ENCODE measurements at places on chromosomes 4 and X.

DNA sequence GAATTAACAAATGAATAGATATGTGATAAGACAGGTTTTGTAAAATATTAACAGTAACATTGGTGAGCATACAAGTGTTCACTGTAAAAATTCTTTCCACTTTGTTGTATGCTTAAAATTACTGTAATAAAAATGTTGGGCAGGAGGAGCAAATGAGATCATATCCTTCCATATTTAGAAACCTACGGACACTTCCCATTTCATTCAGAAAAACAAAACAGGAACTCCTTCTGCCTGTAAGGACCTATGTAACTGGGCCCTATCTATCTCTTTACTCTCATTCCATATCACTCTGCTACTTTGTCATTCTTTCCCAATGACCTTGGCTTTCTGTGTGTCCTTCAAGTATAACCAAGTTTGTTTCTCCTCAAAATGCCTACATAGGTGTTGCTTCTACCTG, 53.7 kb upstream of the SLC39A8 start:
- DNase-seq, result no peak

DNA sequence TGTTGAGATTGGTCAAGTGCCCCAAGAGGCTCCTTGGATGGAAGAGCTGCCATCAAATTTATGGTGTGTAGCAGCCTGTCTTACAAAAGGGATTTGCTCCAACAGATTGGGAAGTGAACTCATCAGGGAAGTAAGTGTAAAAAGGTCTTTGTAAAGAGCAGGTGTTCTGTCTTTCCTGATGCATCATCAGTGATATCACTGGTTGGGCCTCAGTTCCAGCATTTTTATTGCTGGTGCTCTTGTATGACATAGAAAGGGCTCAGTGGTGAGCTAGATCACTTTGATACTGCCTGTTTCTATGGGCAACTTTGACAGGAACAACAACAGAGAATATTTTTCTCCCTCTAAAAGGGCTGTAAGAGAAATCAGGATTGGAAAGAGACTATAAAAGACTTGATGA, 8.7 kb upstream of the GABRE start:
- DNase-seq, result no peak

DNA sequence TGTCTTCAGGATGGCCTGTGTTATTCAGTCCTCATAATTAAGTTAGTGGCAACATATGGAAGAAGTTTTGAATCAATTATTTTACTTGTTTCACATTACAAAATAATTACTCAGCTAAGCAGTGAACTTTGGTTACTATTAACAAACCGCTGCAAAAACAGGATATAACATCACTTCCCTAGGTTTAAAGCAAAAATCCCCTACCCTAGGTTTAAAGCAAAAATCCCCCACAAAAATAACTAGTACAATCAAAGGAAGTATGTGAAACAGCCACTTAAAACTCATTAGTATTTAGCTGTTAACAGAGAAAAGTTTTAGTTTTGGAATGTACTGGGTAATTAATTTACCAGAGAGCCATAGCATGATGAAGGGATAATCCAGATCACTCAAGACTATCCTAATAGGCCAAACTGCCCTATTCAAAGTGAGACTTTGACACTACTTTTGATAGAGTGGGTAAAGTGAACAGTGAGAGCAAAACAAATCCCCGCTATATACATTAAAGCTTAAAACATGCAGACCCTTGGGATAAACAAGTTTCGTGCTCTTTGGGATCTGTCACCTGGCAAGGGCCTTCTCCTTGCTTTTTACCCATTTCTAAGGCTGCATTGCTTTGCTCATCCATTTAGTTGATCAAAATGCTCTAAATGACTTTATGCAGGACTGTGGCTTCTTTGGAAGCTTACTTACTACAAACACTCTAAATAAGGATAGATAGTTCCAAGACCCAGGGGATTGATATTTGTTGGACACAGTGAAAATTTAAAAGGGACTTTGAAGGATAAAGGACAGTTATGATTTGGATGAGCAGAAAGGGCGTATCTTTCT, 36.4 kb upstream of the GPR174 start:
- no peak for DNase-seq

GRCh38 chrX:153782313-153782712, 1.5 kb downstream of the SRPK3 start:
- DNase-seq, result peak; percentile 56

GRCh38 chrX:16762579-16762978, 23.7 kb upstream of the TXLNG start:
- no peak for DNase-seq

Measured in H9 (cell line).